Aorta (tissue), 5 donors: ENCODE measurements at places on chromosomes 3 and 15. TPM values are rescaled to one million over a fixed set of nuclear protein-coding genes. Genes with fewer than 3 reads are reported as not detected.

DNA sequence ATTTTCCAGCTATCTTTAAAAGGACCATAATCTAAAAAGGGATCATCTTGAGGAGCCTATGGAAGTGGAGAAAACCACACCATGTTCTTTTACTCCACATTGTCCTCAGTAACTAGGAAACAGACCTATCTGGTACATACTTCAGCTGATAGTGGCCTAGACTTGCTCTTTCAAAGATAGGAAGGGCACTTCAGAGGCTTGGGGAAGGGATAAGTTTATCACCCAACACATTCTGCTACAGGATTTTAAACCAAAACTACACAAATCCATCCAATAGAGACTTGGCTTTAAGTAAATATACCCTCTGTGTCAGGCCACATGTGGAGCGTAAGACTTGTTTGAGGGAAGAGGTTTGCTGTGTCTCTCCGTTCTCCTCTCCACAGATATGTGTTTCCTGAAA lies 35.4 kb downstream of the CP start:
- no peak for DNase-seq

DNA sequence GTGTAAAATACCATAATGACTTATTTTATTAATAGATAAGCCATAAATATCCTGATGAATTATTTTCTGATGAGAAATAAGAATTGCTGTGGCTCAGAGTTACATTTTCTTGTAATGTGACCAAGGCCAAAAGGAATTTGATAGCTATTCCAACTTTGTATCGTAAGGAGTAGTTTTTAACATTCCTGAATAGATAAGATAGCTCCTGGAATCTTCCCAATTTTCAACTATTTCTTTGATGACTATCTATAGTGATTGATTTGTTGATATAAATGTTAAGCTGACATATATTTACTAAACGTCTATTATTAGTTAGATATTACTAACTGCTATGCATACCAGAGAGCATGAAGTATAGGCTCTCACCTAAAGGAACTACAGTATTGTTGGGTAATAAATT lies 49.1 kb upstream of the SATB1 start:
- no peak for DNase-seq

DNA sequence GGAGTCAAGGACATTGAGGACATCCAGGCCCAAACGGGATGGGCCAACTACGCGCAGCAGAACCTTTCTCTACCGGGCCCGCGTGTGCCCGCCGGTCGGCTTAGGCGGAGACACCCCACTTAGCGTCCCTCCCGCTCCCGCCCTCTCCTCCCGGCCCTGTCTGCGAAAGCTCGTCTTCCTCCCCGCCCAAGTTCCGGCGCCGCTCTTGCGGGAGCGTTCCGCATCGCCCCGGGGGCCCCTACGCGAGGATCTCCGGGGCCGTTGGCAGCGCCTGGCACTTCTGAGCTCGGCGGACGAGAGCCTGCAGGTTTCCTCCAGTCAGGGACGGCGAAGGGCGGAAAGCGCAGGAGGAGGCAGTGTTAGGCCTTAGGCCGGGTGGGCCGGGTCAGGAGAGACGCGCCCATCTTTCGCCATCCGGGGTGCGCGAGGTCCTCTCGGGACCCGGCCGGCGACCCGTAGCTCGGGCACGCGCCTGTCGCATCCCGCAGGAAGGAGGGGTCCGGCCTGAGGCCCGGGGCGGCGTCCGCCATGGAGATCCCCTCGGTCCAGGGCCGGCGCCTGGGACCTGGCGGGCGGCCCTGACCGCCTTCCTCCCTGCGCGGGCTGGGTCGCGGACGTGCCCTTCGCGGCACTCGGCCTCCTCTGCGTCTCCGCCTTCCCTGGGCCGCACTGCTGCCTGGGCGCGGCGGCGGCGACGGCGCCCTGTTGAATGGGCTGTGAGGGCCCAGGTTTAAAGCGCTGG lies at the start of gene FEM1B:
Gene FEM1B, plus strand, starts transcription at position 143 of the 742 bp plus-strand sequence. CDS start 673 bp downstream, outside the sequence.
- DNase-seq: peak; percentile 95

DNA sequence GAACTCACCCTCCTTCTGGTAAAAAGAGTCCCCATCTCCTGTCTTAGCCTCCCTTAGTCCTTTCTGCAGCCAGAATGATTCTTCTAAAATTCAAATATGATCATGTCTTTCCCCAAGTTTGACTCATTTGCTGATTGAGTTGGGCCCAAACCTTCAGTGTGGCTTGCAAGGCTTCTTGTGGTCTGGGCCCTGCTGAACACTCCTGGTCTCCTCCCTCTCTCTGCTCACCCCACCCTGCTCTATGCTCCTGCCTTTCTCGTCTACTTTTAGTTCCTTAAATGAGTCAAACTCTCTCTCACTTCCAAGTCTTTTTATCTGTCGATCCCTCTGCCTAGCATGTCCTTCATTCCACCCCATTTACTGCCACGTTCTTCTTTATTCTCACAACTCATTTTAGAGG lies 72.6 kb downstream of the CCR1 start:
- DNase-seq: no peak

- DNase-seq: no peak
Observed at GRCh38 chr3:5221701-5222100, 34.2 kb downstream of the EDEM1 start.

TMED3 gene
- total RNA-seq: 49.3 TPM

ASB14 gene
- total RNA-seq: not detected
